ENCODE measurements at places on chromosomes 4 and X. TPM values are rescaled to one million over a fixed set of nuclear protein-coding genes. Genes with fewer than 3 reads are reported as not detected.
A peak's percentile ranks its signal among the peaks of the same experiment; 100 is the strongest.

GRCh38 chr4:83771113-83771705 is 235.3 kb downstream of the GPAT3 start:
- DNase-seq, result peak; percentile 60

- DNase-seq, result no peak
Observed at GRCh38 chrX:36640232-36640631, 367.9 kb upstream of the FAM47C start.

DNA sequence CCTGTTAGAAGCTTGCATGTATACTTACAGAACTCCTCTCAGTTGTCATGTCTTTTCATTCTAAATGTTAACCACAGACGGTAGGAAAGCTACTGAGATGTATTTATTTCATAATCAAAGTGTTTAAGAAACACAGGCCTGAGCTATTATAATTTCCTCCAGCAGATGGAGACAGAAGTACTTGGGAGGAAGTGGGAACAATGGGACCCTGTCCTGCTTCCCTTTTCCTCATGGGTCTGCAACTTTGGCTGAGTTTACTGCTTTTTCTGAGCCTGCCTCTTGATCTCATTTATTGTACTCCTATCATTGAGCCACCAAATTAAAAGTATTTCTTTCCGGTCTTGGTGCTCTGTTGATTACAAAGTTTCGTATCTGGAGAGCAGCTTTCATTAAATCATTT is 67.7 kb upstream of the SPANXN2 start:
- DNase-seq, result no peak

DNA sequence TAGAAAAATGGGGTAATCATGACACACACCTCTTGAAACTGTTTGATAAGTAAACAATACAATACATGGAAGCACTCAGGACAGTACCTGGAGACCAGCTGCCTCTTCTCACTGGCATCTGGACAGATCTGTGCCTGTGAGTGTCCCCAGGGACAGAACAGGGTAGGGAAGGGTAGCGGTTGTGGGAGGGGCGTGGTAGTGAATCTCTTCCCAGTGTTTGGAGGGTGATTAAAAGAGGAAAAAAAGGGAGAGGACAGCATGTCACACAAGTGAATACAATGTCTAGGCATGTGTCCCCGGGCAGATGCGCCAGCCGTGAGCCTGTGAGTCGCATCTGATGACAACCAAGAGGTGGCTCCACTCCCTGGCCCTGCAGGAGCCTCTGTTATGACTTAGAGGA is 138.8 kb upstream of the MSX1 start:
- no peak for DNase-seq

- no peak for DNase-seq
Observed at GRCh38 chr4:71217688-71218087, 121.1 kb upstream of the SLC4A4 start.

DNA sequence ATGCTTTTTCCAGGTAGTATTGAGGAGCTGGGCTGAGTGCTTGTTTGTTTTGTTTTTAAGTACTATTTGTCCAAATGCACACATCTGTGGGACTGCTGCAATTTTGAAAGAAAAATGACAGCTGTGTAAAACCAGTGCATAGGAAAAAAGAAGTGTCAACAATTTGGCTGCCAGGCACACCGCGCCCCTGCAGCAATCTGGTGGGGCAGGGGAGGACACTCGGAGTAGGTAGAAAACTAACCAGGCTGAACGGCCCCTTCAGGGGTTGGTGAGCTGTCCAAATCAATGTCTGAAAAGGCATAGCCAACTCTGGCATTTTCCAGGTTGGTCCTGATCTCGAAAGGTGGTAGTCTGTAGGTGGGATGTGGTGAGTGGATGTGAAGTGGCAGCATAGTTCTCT is 1.1 kb downstream of the LDOC1 start:
- no peak for DNase-seq

- DNase-seq, result no peak
Observed at GRCh38 chr4:72358483-72358882, 210.5 kb downstream of the ADAMTS3 start.

DNA sequence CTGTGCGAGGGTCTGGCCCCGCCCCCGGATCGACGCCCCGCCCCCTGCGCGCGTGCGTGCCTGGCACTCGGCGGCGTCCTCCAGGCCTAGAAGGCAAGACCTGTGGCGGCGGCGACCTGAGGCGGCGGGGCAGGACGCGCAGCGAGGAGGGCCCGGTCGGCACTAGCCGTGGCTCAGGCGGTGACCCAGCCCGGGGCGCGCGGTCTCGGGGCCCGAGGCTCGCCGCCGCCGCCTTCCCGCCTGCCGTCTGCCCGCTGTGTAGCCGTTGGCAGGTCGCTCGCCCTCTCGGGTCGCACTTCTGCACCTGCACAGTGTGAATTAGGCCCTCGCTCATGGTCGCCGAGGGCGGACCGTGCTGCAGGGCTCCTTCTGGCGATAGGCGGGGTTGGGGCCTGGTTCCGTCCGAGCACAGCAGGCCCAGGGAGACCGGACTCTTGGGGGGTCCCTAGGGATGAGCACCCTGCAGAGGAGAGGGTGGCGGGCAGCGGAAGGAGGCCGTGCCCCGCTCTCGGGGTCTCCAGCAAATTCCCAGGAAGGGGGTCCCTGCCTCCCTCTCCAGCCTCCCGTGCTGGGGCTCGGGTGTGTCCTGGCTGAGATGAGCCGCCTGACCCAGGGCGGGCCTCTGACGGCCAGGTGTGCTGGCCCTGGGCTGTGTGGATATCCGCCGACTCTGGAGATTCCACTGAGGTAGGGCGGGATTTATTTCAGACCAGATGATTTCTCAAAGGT is 557 bp upstream of the FAM53A start:
- no peak for DNase-seq

- DNase-seq, result no peak
Observed at GRCh38 chr4:41613386-41613785, 75.4 kb downstream of the LIMCH1 start.

- DNase-seq, result no peak
Observed at GRCh38 chrX:42149765-42150164, 226.4 kb upstream of the CASK start.

Gene OCRL
- 20.6 TPM for total RNA-seq

Gene GAB3
- total RNA-seq, result 1.9 TPM

Gene RPL34
- total RNA-seq, result 590 TPM

Gene TLR2
- under 0.01 TPM for total RNA-seq

Gene RRH
- not detected for total RNA-seq

Gene F9
- total RNA-seq, result not detected

Measured in IMR-90 (cell line).